Stimulated activated CD4-positive, alpha-beta T cell treated with anti-CD3 and anti-CD28 coated beads, TNF-alpha, amount 100 ng/mL, for 1 hour (primary cell): ENCODE measurements at places on chromosomes 1 and 21.

- no peak for DNase-seq
These were observed 271.5 kb upstream of the TMEM51 start for GRCh38 chr1:14881775-14882672.

- no peak for DNase-seq
These were observed 25.0 kb upstream of the COL18A1 start for GRCh38 chr21:45379901-45380330.

DNA sequence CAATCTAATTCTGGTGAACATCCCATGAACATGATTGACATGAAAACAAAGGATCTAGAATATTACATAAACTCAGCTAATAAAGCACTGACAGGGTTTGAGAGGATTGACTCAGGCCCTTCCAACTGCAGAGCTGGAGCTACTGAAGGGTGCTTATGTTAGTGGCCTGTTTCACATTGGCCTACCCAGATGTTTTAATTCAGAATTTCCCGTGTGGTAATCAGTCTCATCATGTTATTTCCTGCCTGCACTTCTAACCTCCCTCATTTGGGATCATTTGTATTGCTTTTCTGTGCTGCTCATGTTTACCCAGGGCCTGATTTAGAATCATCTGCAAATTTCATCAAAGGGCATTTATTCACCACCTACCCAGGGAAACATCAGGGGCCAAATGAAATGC, 270.3 kb downstream of the PLPP3 start:
- no peak for DNase-seq

- no peak for DNase-seq
These were observed 219.3 kb downstream of the C1orf94 start for GRCh38 chr1:34396042-34396441.

GRCh38 chr1:172105230-172105629, 263.9 kb downstream of the DNM3 start:
- no peak for DNase-seq

- DNase-seq: no peak
These were observed 136.2 kb downstream of the RHOU start for GRCh38 chr1:228871314-228872061.

GRCh38 chr1:106755682-106756406, 300.6 kb upstream of the PRMT6 start:
- no peak for DNase-seq

DNA sequence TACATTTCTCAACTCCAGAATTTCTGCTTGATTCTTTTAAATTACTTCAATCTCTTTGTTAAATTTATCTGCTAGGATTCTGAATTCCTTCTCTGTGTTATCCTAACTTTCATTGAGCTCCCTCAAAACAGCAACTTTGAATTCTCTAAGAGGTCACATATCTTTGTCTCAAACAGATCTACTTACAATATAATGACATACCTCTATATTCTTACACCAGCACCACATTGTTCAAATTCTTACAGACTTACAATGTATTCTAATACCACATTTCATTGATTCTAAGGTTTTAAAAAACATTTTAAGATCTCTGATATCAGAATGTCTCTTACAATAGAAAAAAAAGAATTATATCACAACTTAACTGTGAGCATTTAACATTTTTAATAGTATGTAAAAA, 77.4 kb downstream of the DIRAS3 start:
- no peak for DNase-seq

GRCh38 chr1:27937524-27937836, 2.7 kb downstream of the SMPDL3B start:
- no peak for DNase-seq

GRCh38 chr1:39331647-39332046, 127.2 kb downstream of the MACF1 start:
- DNase-seq: no peak
